ENCODE measurements at places on chromosomes 5 and 9.

DNA sequence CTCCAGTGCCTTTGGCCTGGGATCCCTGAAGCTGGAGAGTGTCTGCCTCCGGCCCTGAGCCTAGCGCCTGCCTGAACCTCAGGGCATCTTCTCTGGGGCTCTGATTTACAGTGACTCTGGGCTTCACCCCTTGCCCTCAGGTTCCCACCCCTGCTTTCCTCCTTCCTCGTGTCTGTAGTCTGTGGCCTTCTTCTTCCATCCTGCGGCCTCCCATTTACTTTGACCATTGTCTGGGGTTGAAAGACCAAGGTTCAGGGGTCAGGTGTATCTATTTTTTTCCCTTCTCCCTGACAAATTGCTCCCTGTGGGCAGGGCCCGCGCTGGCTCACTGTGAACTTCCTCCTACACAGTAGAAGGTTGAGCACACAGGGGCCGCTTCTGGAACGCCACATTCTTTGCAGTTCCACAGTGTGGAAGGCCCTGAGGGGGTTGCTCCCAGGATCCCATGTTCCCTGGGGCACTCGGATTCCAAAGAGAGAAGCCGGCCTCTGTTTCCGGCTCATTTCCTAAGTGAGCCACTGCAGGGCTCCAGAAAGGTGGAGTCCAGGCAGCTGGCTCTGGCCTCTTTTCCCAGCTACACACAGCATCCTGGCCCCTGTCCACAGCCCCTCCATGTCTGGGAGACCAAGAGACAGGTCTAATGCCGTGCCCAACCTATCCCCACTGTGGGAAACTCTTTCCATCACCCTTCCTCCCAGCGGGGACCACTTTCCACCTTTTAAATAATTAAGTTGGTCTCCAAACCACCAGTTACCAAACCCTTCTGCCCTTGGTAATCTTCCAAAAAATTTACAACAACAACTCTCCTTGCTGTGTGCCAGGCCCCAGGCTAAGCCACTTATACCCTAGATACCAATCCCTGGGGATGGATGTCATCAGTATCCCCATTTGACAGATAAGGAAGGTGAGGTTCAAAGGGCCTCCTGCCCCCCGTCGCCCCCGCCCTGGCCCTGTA, 140.3 kb upstream of the IER5L start:
- no peak for DNase-seq

- DNase-seq = no peak
Measured at GRCh38 chr5:73853091-73853490, 227.1 kb downstream of the ARHGEF28 start.

GRCh38 chr5:146565764-146566367, 49.9 kb upstream of the GPR151 start:
- DNase-seq = peak; percentile 19

DNA sequence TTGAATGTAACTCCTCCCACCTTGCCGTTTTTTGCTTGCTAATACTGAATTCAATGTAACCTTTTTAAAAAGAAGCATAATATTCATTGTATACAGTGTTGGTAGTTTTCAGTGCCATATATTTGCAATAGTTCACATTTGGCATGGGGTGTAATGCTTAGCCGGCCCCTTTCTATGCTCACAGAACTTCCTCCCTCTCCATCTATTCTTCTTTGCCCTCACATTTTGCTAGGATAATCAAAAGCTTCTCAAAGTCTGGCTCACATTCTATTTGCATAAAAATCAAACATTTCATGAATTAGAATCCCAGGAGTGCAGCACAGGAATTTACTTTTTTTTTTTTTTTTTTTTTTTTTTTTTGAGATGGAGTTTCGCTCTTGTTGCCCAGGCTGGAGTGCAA, 226.3 kb upstream of the MPDZ start:
- no peak for DNase-seq

DNA sequence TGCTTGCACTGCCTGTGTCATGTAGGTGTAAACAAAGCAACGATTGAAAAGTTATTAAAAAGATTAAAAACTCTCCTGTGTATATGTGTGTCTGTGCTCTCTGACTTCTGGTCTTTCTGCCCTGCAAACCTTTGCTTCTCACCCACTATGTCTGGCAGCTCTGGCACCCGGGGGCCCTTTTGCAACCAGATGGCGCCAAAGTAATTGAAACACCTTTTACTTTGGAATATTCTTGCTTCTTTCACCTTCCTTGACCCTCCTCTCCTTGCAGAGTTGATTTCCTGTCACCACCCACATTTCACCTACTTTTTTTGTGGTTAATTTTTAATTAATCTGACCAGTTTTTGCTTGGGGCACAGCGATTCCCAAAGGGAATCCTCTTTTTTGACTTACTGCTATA, 275.5 kb downstream of the ARHGEF28 start:
- DNase-seq = no peak

- DNase-seq = no peak
Measured at GRCh38 chr5:112419164-112419985, at the start of gene EPB41L4A. EPB41L4A (minus strand) TSS chr5:112419277; CDS start chr5:112419039, 238 bp downstream.

GRCh38 chr9:122126331-122127261, 33.0 kb downstream of the NDUFA8 start:
- no peak for DNase-seq

DNA sequence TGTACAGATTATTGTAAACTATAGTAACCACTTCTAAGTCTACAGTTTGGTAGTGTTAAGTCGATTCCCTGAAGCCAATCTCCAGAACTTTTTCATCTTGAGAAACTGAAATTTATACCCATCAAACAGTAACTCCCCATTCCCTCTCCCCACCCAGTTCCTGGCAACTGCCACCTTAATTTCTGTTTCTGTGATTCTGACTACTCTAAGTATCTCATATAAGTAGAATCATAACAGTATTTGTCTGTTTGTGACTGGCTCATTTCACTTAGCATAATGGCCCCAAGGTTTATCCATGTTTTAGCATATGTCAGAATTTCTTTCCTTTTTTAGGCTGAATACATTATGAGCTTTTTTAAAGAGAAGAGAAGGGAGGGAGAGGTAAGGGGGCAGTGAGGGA, 61.4 kb downstream of the SPOCK1 start:
- no peak for DNase-seq

- DNase-seq = no peak
Measured at GRCh38 chr5:80219391-80219790, 36.5 kb downstream of the SERINC5 start.

- no peak for DNase-seq
Measured at GRCh38 chr9:128787659-128788058, 606 bp downstream of the TBC1D13 start.

- DNase-seq = no peak
Measured at GRCh38 chr9:114390952-114391351, 3.2 kb upstream of the AKNA start.

DNA sequence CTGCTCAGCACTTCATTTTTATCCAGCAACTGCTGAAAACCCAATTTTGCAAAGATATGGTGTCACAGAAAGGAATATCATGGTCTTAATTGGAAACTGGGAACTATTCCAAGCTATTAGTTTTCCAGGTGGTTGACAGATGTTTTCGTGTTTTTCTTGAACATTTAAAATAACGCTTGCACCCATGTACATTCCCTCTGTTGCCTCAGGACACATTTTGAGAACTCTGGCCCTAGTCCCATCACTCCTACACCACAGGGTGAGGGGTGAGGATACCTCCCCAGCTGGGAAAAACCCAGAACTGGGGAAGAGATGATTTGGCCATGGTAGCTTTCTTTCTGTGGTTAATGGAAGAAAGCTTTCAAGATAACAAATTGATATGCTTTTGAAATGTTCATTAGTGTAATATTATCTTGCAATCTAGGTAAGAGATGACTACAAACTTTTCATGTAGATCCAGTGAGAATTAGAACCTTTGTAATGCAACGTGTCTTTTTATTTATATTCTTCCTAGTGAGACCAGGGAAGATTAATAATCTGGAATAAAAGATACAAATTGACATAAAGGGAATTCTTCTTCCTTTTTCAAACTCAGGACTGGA, 627.0 kb downstream of the RAB3C start:
- DNase-seq = no peak

- DNase-seq = no peak
Measured at GRCh38 chr5:77139001-77139400, 51.9 kb upstream of the ZBED3 start.

- no peak for DNase-seq
Measured at GRCh38 chr9:136729144-136729543, 13.6 kb downstream of the LCN10 start.

- no peak for DNase-seq
Measured at GRCh38 chr5:137313526-137314175, 185.5 kb downstream of the SPOCK1 start.

- DNase-seq = no peak
Measured at GRCh38 chr9:78324682-78325081, 27.8 kb downstream of the PSAT1 start.

GRCh38 chr5:72459089-72459661, 48.0 kb downstream of the ZNF366 start:
- no peak for DNase-seq

GRCh38 chr5:40270274-40270845, 409.4 kb upstream of the PTGER4 start:
- no peak for DNase-seq
